Endothelial cell (in vitro differentiated cells): ENCODE measurements at places on chromosomes 5 and 9.

- no peak for DNase-seq
Measured at GRCh38 chr5:172183881-172184280, 4.1 kb downstream of the STK10 start.

DNA sequence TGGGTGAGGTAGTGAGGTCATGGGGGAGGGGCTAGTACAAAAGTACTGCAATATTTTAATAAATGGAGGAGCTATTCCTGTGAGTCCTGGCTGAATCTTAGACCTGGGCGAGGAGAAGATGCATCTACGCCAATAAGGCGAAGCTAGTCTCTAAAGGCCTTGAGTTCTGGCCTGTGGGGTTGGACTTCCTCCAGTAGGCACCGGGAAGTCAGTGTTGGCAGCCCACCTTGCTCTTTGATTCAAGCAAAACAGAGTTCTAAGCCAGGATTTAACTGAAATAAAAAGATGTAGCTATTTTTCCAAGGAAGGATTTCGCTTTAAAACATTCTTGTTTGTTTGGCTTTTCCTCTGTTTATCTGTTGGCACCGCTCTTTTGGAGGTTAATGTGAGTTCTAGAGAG lies 244.6 kb downstream of the KIF4B start:
- DNase-seq, result no peak

GRCh38 chr5:394671-395155 lies 48.3 kb upstream of the EXOC3 start:
- DNase-seq, result no peak

- DNase-seq, result no peak
Measured at GRCh38 chr5:86866036-86866435, 248.3 kb downstream of the COX7C start.

DNA sequence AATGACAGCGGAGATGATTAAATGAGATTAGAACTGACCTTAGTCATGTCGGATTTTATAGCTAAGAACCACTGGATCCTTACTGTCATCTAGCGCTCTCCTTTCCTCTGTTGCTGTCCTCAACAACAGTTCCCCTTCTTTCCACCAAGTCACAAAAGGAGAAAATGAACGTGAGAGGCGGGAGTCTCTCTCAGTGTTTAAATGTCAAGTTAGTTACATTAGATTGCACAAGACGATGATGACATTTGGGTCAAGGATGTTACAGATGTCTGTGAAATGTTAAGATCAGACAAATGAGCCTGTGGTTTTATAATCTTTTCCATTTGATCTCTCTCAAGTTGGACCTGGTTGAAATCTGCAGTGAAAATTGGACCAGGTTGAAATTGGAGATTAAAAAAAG lies 53.5 kb downstream of the FBXO38 start:
- no peak for DNase-seq

GRCh38 chr9:98971168-98971914 lies 27.6 kb downstream of the COL15A1 start:
- no peak for DNase-seq

GRCh38 chr5:127870914-127871313 lies 167.7 kb downstream of the CCDC192 start:
- no peak for DNase-seq

DNA sequence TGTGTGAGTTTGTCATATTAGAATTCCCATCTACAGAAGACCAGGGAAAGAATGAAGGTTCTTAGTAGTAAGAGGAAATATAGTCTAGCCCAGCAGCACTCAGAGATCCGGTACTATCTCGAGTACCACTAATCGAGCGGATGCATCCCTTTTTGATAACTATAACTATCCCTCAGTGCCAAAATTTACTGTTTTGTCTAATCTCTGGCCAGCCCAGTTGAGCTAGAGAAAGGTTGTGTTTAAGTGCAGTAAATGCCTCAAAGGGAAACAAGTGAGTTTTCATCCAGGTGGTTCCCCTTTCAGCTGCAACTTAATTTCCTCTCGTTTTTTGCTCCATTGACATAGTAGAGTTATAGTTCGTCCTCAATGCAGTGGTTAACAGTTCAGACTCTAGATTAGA lies 146.7 kb downstream of the GPBP1 start:
- no peak for DNase-seq
